Activated effector memory CD4-positive, alpha-beta T cell treated with Interleukin-2 at 50 U/mL for 16 hours (primary cell): ENCODE measurements at places on chromosomes 1 and 21.

- no peak for DNase-seq
Measured at GRCh38 chr1:28860332-28861073, 48.5 kb downstream of the OPRD1 start.

- no peak for DNase-seq
Measured at GRCh38 chr1:196302981-196303380, 305.3 kb downstream of the KCNT2 start.

GRCh38 chr1:210910020-210910575 lies 223.8 kb downstream of the KCNH1 start:
- no peak for DNase-seq

- DNase-seq: no peak
Measured at GRCh38 chr1:2882966-2883696, 81.6 kb upstream of the TTC34 start.

DNA sequence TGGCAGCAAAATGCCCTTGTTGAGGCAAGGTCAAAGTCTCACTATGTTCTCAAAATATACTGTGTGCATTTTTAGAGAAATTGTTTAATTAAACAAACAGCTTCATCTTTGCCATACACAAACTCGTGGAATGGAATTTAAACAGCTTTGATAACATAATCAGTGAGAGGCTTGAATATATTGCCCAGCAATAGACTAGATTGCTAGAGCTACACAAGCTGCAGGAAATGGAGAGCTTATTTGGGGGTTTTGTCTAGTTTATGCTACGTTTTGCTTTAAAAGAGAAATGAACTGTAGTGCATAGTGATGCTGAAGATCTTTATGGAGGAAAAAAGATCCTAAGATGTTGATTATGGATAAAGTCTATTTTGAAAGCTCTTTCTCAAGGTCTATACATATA lies 166.8 kb upstream of the HMCN1 start:
- DNase-seq: no peak

GRCh38 chr1:173937062-173937461 lies 19.9 kb upstream of the SERPINC1 start:
- no peak for DNase-seq

GRCh38 chr1:175841738-175842187 lies 98.4 kb upstream of the TNR start:
- no peak for DNase-seq

- DNase-seq: no peak
Measured at GRCh38 chr21:36700971-36701755, 2.2 kb downstream of the SIM2 start.
